Left forelimb (tissue), 1 donor: ENCODE measurements at places on chromosomes 13 and 19.

DNA sequence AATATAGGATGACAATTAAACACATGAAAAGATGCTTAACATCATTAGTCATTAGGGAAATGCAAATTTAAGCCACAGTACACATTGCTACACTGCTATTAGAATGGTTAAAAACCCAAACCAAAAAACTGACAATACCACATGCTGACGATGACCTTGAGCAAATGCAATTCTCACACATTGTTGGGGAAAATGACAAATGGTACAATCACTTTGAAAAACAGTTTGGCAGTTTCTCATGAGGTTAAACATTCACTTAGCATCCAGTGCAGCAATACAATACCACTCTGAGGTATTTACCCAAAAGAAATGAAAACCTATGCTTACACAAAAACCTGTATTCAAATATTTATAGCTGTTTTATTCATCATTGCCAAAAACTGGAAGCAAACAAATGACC is 11.3 kb downstream of the FLT3 start:
- DNase-seq, result no peak

GRCh38 chr13:110137680-110138009 is 169.3 kb downstream of the COL4A1 start:
- no peak for DNase-seq

DNA sequence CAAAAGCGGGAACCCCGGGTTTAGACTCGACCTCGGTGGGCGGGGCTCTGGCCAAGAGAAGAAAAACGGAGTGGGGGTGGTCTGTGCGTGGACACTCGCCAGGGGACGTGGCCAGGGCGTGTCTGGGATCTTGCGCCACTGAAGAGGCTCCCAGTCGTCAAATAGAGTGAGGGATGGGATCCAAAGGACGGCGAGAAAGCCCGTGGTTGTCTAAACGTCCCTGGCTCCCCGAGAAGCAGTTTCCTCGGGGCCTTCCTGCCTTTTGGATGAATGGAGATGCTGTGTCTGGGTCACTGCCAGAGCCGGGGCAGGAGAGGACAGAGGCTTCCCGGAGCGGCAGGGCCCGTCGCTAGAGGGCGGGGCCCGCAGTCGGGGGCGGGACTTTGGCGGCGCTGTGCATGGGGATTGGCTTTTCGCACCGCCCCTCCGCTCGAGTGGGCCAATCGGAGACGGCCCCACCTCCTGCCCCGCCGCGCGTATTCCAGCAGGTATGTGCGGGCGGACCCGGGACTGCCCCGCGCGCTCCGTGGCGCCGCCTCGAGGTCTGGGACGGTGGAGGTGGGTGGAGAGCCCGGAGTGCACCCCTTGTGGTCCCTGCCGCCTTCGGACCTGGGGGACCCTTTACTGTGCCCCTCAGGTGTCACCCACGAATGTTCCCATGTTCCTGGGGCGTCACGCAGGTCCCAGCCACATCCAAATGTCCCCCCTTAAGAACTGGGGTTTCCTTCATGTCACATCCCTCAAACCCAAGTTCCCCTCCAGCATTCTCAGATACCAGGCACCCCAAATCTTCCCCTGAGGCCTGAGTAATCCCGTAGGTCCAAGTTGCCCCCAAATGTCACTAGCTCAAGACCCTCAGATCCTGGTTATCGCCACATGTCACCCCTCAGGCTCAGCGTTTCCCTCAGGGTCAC is 38.3 kb downstream of the ZSWIM4 start:
- peak; percentile 93 for DNase-seq

DNA sequence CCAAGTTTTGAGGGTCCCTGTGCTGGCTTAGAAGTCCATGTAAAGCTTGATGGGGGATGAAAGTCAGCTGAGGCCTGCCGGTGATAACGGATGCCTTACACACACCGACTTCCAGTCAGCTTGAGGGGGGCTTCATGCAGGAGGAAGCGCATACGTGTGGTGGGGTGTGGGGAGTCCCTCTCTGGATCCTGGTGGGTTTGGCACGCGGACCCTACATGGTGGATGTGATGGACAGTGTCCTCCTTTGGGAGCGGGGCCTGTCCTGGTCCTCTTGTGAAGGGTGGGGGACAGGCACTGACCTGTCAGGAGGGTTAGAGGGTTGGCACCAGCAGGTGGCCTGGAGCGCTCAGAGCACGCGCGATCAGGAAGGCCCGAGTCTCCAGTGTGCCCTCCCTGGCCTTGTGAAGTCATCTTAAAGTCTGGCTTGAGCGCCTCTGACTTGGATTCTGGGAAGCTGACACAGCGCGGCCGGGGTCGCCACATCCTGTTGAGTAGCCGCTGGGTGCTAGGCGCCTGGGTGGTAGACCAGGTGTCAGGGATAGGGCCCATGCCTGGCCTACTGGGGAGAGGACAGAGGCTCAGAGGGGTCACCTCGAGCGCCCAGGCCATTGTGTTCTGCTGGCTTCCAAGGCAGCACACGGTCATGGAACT is 2.9 kb downstream of the DAZAP1 start:
- DNase-seq, result no peak

DNA sequence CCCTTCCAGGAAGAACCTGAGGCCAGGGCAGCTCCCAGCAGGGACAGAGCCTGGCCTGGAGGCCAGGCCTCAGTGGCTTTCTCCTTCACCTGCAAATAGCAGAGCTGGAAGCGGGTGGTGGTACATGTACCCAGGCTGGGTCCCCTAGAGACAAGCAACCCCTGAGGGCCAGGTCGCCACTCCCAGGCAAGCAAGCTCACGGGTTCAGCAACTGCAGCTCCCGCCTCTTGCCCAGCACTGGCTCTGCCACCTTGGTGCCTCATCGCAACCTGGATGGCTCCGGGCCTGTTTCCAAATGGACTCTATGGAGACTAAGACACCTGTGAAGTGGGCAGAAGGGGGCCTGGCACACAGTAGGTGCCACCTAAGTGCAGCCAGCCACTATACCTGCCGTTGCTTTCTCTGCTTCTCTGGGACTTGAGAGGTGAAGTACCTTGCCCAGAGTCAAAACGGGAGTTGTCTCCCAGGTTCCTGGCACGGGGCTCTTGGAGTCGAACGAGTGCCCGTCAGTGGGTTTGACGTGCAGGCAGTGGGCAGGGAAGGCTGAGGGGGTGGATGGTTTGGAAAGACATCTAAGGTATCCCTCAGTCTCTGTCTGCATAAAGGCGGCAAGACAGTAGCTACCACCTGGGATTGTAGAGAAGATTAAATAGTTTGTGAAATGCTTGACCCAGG is 2.4 kb upstream of the PLPP2 start:
- no peak for DNase-seq

- no peak for DNase-seq
Observed at GRCh38 chr13:100483841-100484381, 104.7 kb downstream of the GGACT start.

DNA sequence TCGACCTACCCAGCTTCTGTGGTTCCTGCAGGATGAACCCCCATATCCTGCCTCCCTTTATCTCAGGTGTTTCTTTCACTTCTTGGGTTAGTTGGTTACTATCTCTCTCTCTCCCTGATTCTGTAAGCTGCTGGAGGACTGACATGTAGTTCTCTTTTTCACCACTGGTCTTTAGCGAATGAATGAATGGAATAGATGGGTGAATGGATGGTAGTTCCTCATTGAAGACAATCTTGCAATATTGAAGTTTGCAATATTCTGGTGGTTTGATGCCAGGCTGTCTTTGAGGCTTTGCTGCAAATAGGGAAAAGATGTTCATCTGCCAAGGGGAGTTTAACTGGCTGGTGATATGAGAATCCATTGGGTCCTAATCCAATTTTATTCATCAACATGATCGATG is 120.2 kb downstream of the UBL3 start:
- no peak for DNase-seq

DNA sequence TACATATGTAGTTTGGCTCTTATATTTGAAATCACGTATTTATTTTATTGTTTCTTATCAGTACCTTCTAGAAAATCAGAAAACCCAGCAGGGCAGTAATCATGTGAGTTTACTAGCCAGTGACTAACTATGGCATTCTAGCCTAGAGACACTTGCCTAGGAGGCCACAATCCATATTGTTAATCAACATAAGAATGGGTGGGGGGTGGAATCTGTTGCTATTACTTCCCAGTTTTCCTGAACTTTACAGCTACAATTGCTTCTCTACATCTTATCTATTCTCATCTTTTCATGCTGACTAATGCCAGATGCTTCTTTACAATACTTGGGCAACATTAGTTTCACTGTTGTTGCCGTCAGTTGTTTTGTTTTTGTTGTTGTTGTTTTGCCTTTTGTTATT is 18.7 kb upstream of the ATXN8OS start:
- DNase-seq, result no peak

- peak; percentile 82 for DNase-seq
Observed at GRCh38 chr19:5880604-5881078, 10.3 kb upstream of the FUT5 start.

DNA sequence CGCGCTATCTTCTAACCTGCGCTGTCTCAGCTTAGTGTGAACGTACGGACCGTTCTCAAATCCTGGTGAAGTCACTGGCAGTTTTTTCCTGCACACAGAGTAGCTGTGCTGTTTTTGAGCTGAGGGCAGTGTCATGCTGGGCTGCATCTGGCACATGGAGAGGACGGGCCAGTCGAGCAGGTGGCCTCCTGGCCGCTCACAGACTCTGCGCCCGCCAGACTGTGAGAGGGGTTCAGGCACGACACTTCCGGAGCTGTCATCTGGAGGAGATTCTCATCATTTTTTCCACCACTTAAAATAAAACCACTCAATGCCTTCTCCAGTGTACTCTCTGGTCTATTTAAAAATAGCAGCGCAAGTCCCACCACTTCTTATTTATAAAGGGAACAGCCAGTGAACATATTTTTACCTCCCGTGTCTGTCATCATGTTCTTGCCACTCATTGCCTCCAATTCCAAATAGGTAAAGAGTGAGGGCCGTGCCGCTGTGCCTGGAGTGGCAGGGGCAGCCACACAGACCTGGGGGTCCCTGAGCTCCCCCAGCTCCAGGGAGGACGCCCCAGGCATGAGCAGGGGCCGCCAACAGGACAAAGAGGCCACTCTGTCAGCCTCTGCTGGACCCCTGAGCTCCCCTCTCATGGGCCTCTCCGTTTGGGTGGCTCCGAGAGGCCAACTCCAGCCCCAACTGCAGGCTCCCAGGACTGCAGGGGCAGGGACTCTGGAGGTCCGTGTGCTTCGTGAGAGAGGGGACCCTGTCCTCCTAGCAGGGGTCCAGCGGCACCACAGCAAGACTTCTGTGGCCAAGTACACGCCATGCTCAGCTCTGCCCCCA is 36.9 kb upstream of the GRTP1 start:
- peak; percentile 65 for DNase-seq
